ENCODE measurements at places on chromosomes 3 and 15.

- peak; percentile 51 for DNase-seq
Measured at GRCh38 chr15:69697916-69698315, 245.3 kb downstream of the RPLP1 start.

DNA sequence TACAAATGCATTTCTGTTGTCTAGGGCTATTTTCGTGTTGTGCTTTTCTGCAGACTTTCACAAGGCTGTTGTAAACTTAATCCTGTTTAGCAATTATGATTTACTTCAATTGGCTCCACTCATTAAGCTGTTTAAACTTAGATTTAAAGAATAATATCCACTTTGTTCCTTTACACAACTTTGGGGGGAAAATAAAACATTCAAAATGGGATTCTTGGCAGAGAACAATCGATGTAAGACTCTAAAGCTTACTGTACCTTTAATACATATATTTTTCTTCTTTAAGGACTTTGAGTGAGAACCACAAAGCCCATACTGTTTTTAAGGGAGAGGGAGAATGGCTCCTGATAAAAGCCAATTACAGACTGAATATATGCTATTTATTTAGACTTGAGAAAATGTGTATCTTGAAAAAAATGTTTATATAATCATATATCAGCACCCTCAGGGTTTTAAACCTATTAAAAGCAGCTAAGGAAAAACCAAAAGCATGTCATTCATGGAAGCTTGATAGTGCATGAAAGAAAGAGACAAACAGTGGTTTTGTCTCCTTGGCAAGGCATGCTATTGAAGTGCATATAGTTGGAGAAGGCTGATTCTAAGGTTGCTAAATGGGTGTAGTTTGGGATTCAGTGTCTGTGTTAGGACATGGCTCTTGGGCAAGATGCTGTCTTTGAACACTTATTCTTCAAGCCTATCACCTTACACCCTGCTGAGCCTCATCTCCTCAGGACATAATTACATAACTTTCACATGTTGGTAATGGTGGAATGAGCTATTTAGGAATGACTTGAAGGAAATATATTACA lies 293.4 kb upstream of the TBC1D5 start:
- DNase-seq, result no peak

- peak; percentile 85 for DNase-seq
Measured at GRCh38 chr3:177928172-177928873, 607.9 kb upstream of the KCNMB2 start.

- no peak for DNase-seq
Measured at GRCh38 chr3:141992512-141992911, 116.1 kb downstream of the ATP1B3 start.

GRCh38 chr15:99961011-99961441 lies 227.8 kb upstream of the LYSMD4 start:
- DNase-seq, result no peak

GRCh38 chr3:20931834-20932233 lies 745.8 kb upstream of the SGO1 start:
- DNase-seq, result no peak

DNA sequence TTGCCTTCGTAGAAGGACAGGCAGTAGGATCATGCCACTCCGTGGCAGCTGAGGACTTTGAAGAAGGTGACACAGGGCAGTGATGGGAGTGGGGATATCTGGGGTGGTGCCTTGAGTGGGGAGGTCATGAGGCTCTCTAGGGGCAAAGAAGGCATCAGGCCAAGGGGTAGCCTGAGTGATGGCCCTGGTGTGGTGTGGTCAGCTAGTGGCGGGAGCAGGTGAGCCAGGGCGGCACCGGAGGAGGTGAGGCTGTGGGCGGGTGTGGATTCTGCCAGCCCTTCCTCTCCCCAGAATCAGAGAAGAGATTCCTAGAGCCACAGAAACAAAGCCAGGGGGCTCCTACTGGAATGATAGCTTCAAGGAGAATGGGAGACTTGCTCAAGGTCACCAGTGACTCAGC lies 18.4 kb downstream of the WNT7A start:
- DNase-seq, result no peak

DNA sequence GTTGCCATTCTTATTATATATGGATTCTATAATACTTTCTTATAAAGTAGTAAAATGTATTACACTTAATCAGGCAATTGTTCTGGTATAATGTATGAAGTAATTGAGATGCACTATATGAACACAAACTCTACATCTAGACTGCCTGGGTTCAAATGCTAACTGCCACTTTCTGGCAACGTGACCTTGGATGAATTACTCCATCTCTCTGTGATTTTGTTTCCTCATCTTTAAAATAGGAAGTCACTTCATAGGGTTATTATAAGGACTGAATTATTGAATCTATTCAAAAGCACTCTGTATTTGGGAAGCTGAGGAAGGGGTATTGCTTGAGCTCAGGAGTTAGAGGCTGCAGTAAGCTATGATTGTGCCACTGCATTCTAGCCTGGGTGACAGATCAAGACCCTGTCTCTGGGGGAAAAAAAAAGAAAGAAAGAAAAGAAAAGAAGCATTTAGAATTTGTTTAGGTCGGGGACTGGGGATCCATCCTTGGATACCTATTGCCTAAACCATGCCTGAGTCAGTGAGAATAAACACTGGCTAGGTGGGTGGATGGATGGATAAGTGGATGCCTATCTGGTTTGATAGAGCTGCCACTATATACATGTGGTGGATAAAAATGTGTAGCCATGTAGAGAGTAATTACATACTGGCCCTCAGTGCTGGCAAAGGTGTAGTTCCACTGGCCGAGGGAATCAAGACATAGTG lies 2.5 kb downstream of the TM4SF1 start:
- DNase-seq, result peak; percentile 78

- no peak for DNase-seq
Measured at GRCh38 chr3:54994111-54994513, 66.3 kb upstream of the LRTM1 start.
